NCI-H2227 treated with DMSO at 0.1 percent for 48 hours (cell line): ENCODE measurements at places on chromosomes 1 and 21.

DNA sequence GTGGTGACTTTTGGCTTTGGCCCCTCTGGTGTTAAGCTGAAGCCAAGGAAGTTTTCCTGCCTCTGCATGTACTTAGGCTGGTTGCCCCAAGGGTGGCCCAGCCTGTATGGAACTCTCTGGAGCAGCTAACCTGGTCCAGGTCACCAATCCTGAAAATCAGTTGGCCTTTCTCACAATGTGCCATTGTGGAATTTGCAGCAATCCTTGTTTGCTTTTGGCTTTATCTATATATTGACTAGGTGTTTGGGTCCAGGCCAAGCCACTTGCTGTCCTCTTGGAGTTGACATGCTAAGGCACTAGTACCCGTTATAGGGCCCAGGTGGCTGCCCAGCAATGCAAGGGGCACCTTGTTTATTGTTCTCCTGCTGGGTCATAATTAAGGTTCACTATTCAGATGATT lies 124.6 kb downstream of the CAMTA1 start:
- DNase-seq, result no peak

- no peak for DNase-seq
These were observed 770 bp downstream of the NTNG1 start for GRCh38 chr1:107141491-107142126.

DNA sequence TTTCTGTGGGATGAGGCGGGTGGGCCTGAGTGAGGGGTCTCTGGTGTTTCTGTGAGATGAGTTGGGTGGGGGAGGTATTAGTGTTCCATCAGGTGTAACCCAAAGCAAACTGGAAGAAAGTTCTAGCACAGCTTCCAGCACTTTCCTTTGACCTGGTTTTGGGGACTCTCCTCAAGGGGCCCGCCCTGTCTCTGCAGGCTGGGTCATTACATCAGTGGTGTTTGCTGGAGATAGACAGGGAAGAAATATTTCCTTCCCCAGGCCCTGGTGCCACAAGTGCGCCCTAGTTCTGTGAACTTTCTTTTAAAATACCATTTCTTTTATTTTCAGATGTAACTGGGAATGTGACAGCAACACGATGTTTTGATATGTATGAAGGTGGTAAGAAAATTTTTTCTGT lies 16.5 kb upstream of the MX2 start:
- no peak for DNase-seq

DNA sequence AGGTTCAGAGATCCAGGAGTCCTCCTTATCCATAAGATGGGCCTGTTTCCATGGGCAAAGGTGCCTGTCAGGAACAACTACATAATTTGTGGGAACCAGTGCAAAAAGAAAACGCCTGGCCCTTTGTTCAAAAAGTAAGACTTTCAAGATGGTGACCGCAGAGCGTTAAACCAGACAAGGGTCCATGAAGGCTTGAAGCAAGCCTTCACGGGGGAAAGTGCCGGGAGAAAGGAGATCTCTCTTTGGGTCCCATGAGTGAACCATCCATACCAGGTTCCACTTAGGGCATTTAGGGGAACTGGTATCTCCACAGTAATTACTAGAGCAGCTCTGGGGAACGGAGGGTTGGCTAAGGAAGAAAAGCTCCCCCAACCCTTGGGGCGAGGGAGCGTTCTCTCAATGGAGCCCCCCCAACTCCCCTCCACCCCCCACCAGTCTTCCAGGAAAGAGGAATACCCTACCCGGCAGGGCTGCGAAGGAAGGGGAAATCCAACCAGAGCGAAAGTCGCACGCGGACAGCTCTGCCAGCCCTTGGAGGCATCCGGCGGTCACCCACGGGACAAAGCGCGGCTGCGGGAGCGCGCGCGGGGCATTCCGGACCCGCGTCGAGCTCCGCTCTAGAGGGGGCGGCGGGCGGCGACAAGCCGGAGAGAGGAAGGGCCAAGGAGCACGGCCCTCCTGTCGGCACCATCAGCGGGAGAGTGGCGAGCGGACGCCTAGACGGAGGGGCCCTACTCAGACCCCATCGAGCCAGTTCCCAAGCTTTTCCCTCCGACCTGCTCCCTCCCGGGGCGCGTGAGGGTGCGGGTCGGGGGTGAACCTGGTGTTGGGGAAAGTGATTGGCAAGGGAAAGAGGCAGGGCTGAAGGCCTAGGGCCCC lies 687 bp upstream of the RASSF5 start:
- no peak for DNase-seq

DNA sequence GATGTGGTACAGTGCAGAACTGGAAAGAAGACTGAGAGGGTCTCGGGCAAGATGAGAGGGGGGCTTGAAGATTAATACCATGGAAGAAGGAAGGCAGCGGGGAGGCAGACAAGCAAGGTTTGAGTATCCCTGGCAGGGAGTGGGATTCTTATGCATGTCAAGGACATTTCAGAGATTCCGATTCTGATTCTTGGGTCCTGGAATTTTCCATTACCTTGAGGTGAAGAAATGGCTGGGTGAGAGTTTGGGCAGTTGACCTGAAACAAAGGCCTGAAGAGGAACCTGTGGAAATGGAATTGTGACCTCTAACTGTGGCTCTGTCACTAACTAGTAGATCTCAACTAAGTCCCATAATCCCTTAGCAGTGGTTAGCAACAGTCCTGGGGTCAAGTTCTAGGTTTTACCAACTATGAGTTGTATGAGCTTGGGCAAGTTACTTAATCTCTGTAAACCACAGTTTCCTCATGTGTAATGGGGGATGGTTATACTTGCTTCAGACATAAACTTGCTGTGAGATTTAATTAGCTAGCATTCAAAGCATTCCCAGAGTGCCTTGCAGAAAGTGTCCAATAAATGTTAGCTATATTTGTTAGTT lies 8.6 kb upstream of the ACTN2 start:
- no peak for DNase-seq

GRCh38 chr1:4581807-4582206 lies 72.6 kb upstream of the AJAP1 start:
- no peak for DNase-seq

DNA sequence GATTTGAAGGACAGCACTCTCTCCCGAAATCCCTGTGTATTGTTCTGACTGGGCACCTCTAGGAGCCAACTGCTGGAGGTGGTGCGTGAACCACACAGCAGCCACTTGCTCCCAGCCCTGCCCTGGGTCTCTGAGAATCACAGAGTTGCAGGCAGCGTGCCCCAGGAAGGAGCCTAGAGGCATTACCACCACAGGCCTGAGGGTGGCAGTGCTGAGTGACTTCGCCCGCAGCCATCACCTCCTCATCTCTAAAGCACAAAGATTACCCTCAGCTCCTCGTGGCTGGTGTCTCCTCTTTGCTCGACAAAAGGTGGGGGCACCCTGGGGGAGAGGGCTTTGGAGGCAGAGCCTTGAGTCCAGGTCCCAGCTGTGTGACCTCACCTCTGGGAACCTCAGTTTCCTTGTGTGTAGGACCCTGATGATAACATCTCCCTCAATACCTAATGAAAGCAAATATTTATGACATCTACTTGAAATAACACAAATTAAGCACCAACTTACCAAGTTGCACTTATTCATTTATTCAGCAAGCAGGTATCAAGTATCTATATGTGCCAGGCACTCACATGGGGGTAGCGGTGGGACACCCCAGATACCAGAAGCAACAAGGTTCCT lies 86.3 kb downstream of the VWA5B1 start:
- DNase-seq, result no peak

DNA sequence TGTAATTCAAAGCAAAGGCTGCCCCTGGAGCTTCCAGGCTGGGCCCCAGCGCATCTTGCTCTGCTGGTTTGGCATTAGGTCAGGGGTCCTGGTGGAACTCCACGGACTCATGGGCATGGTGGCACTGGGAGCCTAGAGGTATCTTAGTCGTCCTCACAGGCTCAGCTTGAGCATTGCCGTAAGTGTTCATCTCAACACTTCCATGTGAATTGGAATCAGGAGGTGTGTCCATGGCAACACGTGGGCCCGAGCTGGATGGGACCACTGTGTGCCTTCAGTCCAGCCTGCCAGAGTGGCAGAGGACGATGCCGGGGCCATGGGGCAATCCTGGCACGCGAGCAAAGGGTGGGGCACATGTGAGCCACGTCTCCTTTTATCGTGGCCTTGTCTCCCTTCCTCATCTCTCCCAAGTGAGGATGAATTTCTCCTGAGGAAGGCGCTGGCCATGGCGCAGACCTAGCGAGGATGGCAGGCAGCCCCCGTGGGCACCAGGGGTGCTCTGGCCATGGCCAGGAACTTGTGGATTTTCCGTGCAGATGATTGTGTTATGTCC lies 47.0 kb downstream of the AGPAT3 start:
- DNase-seq, result no peak

- no peak for DNase-seq
These were observed 94.0 kb downstream of the TNR start for GRCh38 chr1:175649416-175649815.

- no peak for DNase-seq
These were observed 21.4 kb downstream of the CSF1 start for GRCh38 chr1:109931911-109932636.

DNA sequence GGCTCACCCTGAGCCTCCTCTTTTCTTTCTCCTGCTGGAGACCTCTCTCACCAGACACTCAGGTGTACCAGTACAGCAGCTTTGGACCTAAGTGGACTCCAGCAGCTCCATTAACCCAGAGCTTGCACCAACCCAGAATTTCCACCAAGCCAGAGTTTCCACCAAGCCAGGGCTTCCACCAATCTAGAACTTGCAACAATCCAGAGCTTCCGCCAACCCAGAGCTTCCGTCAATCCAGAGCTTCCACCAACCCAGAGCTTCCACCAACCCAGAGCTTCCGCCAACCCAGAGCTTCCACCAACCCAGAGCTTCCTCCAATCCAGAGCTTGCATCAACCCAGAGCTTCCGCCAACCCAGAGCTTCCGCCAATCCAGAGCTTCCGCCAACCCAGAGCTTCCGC lies 23.2 kb downstream of the CRYAA start:
- DNase-seq, result no peak

DNA sequence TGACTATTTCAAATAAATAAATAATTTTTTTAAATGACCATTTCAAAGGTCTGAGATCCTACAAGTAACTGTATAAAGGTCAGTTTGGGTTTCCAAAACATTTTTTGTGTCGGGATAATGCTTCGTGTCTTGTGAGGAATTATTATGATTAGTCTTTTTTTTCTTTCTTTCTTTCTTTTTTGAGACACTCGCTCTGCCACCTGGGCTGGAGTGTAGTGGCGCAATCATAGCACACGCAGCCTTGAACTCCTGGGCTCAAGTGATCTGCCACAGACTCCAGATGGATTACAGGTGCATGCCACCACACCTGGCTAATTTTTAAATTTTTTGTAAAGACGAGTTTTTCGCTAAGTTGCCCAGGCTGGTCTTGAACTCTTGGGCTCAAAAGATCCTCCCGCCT lies 1.9 kb upstream of the SDE2 start:
- no peak for DNase-seq

DNA sequence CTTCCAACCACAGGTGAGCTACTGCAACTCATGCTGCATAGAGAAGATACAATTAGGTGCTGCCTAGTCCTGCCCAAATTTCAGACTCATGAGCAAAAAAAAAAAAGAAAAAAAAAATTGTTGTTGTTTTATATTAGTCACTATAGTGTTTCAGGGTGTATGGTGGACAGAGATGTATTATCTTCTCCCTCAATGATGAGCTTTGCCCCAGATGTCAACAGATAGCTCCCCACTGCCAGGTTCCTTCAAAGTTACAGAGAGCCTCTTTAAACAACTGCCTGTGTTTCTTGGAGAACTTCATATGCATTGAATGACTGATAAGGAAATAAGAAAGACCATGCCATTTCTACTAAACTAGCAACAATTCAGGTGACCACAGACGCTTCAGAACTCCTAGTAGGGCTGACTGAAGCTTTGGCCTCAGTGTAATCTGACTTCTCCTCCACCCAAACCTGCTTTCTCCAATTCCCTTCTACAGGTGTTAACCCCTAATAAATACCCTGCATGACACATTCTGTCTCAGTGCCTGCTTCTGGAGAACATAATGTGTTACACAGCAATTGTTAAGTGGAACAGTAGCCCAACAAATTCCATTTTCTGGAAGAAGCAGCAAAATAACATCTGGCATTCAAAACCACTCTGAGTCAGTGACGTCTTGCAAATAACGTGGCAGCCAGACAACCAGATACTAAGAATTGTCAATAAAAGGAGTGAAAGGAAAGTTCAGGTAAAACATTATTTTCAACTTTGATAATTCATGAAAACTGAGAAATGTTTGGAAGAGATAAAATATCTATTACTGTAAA lies 147.7 kb downstream of the CDC42BPA start:
- no peak for DNase-seq

- no peak for DNase-seq
These were observed 112.1 kb downstream of the RUNX1 start for GRCh38 chr21:34936883-34937563.

DNA sequence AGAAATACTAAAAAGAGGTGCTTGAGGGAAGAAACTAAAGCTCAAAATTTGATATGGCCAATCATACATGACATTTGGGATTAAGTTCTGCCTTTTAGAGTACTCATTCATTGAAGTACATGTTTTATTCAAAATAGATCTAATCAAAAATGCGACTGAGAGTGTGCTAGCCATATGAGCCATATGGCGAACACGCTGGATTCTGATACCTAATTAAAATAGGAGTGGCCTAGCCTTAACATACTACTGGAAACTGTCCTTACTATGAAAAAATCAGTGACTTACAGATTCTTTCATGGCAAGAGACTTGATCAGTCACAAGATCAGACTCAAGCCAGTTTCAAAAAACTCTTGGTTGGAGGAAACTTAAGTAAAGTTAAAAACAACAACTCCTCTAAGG lies 73.9 kb downstream of the PTGER3 start:
- DNase-seq, result no peak

DNA sequence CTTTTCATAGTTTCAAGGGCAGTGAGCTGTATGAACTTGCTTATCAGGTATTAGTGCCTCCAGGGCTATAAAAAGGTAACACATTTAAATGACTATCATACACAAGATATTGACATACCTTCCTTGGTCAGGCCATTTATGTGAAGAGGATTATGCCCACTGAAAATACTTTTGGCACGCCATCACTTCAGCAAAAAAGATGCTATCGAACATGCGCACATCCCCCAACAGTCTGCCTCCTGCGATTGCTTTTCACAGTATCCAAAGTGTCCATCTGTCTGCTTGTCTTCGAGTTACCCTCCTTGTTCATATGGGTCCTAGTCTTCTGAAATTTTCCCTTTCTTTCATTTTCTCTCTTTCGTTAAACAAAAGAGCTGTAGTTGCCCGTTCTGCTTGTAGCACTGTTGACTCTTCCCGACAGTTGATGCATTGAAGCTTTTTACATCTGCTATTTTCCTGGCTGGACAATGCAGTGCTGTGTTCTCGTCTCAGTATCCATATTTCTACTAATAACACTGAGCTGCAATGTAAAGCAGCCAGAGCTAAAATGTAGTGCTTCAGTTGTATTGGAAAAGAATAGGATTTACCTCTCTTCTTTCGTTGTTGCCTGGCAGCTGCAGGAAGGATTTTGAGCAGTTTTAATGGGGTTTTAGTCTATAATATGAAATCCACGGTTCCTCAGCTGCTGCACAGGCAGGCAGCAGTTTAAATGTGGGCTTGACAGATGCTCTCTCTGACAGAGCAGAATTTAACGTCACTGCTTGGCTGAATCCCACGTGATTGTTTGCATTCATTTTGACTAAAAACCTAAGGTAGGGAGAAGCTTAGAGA lies at the start of gene B3GALT2:
B3GALT2 (minus strand) TSS at position 713 of the 831 bp plus-strand sequence. CDS start 5,051 bp downstream, outside the sequence.
- DNase-seq, result peak; percentile 55

DNA sequence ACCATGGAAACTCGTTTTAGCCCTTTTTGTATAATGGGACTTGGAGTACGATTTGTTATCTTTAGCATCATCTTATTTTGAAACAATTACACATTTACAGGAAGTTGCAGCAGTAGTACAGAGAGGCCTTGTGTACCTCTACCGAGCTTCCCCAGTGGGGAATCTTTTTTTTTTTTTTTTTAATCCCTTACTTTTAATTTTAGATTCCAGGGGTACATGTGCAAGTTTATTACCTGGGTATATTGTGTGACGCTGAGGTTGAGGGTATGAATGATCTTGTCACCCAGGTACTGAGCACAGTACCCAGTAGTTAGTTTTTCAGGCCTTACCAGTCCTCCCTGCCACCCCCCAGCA lies 45.9 kb downstream of the HHAT start:
- DNase-seq, result no peak
